ENCODE measurements at places on chromosomes 4 and X.

DNA sequence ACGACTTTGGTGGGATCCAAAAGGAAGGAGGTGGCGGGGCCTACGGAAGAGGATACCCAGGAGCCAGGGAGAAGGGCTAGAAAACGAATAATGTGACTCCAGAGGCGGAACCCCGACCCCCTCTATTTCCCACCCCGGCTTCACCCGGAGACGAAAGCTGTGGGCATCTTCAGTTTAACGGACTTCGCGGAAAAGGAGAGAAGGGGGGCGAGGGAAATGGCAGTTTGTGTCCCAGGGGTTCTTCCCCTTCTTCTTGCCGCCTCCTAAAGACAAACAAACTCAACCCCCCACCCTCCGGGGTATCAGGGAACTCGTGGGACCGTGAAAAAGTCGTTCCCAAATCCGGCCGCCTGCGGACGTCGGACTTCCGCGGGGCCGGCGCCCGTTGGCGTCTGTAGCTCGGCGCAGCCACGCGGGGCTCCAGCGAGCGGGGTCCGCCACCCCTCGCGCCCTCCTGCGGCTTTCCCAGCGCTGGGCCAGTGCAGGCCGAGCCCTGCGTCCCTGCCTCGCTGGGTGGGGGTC is 3.6 kb upstream of the LEF1 start:
- DNase-seq, result no peak

GRCh38 chrX:68989865-68990606 is 161.2 kb downstream of the EFNB1 start:
- DNase-seq, result no peak

GRCh38 chrX:106952988-106953387 is 32.8 kb downstream of the CLDN2 start:
- no peak for DNase-seq

- DNase-seq, result no peak
These were observed 11.8 kb upstream of the PGK1 start for GRCh38 chrX:78092296-78092695.

DNA sequence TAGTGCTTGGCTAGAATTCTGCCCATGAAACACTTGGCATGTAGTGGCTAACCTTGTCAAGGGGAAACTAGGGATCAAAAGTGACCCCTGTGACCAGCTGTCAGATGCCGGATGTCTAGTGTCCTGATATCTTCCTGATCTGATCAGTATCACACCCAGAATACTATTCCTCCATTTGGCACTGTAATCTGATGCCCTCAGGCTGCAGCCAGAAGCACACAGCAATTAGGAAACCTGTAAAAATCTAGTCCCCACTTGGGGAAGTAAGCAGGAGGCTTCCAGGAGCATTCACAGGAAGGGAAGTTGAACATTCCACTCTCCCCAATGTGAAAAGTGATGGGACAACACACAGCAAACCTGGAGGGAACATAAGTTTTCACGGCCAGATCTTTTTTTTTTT is 125.1 kb downstream of the HS6ST2 start:
- DNase-seq, result no peak

- DNase-seq, result no peak
These were observed 289.6 kb downstream of the CXXC4 start for GRCh38 chr4:104205116-104205515.

GRCh38 chr4:183729069-183729406 is 69.9 kb downstream of the TRAPPC11 start:
- DNase-seq, result no peak

DNA sequence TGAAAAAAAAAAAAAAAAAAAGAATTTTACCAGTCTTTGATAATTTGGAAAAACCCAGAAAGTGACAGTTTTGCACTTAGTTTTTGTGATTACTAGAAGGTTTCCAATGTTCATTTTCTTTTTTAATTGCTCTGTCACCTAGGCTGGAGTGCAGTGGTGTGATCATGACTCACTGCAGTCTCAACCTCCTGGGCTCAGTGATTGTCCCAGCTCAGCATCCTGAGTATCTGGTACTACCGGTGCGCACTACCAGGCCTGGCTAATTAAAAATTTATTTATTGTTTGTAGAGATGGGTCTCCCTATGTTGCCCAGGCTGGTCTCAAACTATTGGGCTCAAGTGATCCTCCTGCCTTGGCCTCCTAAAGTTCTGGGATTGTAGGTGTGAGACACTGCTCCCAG is 3.3 kb downstream of the NUDT9 start:
- no peak for DNase-seq

- DNase-seq, result no peak
These were observed 32.2 kb downstream of the EDNRA start for GRCh38 chr4:147513091-147513490.

GRCh38 chr4:101349801-101350064 is 2.4 kb upstream of the PPP3CA start:
- DNase-seq, result no peak

GRCh38 chr4:89298155-89298554 is 9.4 kb downstream of the GPRIN3 start:
- DNase-seq, result no peak

- DNase-seq, result no peak
These were observed 19.9 kb upstream of the SUPT20HL1 start for GRCh38 chrX:24340501-24340900.

DNA sequence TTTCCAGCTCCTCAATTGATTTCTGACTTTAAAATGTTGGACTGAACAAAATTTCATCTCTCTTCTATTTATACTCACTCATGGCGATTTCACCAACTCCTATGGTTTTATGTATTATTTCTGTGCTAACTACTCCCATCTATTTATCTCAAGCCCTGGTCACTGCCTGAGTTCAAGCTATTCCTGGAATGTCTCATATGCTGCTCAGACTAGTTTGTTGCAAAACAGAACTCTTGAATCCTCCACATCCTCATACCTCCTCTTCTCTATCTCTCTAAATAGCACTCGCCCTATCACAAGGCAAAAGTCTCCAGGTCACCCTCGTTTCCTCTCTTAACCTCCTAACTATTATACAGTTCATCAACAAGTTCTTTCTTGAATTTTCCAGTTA is 19.0 kb upstream of the DDX60 start:
- DNase-seq, result no peak

GRCh38 chrX:54074826-54075225 is 30.6 kb upstream of the PHF8 start:
- no peak for DNase-seq

- DNase-seq, result no peak
These were observed 38.7 kb upstream of the PDK3 start for GRCh38 chrX:24426340-24426913.

GRCh38 chrX:152929898-152930297 is 32.0 kb downstream of the ZNF185 start:
- no peak for DNase-seq

GRCh38 chr4:67935888-67936287 is 27.4 kb downstream of the TMPRSS11A start:
- DNase-seq, result no peak

DNA sequence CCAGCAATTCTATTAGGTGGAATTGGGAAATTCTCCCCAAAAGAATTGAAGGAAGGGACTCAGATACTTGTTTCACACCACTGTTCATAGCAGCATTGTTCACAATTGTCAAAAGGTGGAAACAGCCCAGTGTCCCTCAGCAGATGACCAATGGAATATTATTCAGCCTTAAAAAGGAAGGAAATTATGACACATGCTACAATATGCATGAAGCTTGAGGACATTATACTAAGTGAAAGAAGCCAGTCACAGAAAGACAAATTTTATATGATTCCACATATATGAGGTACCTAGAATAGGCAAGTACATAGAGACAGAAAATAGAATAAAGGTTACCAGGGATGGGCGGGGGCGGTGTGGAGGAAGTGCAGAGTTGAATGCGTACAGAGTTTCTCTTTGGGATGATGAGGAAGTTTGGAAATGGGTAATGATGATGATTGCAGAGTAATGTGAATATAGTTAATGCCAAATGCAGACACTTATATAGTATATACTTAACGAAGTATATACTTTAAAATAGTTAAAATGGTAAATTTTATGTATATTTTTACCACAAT is 29.6 kb downstream of the DOCK11 start:
- DNase-seq, result no peak

DNA sequence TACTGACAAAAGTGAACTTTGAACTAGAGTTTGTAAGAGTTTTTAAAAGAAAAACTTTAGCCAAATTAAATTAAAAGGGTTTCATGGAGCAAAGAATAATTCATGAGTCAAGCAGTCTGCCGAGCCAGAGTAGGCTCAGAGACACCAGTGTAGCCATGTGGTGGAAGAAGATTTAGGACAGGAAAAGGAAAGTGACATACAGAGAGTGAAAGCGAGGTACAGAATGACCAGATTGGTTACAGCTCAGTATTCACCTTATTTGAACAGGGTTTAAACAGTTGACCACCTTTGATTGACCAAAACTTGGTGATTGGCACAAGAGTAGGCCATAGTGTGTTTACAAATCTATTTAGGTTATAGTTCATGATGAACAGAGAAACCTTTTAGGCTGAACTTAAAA is 377.8 kb downstream of the KLHL4 start:
- DNase-seq, result no peak

- no peak for DNase-seq
These were observed 158.3 kb upstream of the SCML1 start for GRCh38 chrX:17579026-17579425.

GRCh38 chr4:173685165-173685830 is 155.3 kb upstream of the HAND2 start:
- DNase-seq, result no peak

DNA sequence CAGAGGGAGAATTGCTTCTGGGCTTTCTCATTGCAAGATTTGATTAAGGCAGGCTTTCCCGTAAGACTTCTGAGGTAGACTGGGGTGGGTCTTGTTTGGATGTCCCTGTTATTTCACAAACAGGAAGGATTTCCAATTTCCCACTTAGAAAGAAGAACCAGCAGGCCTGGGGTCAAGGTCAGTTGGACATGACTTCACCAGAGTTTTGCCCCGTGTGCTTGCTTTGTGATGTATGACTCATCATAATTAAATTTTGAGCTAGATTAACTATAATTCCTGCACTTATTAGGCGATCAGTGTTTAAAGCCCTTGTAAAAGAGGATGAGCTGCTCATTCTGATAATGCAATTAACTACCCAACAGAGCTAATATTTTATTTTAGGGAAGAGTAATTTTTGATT is 32.8 kb upstream of the ARHGAP36 start:
- DNase-seq, result no peak

DNA sequence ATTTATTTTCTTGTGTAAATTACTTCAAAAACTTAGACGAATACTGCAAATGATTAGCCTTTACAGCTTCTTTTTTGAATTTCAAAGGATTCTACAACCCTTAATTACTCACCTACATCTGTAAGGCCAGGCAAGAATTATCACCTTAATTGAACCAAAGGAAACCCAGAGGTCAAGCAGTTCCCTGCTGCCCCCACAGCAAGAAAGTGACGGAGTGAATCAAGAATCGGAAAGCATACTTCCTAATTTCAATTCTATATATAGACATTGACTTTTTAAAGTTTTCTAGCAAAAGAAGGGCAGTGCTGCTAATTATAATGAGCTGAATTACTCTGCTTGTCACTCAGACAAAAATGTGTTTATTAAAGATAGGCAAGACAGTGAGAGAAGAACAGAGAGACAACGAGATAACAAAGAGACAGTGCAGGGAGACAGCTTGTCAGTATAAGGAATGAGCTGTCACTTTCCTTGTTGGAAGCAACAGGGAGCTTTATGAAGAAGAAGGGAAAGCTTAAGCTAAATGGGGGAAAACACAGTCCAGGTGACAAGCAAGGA is 47.5 kb upstream of the SPANXN4 start:
- no peak for DNase-seq

GRCh38 chrX:136183917-136184316 is 36.6 kb downstream of the FHL1 start:
- DNase-seq, result no peak

GRCh38 chr4:97656044-97656720 is 487.1 kb downstream of the STPG2 start:
- DNase-seq, result no peak

DNA sequence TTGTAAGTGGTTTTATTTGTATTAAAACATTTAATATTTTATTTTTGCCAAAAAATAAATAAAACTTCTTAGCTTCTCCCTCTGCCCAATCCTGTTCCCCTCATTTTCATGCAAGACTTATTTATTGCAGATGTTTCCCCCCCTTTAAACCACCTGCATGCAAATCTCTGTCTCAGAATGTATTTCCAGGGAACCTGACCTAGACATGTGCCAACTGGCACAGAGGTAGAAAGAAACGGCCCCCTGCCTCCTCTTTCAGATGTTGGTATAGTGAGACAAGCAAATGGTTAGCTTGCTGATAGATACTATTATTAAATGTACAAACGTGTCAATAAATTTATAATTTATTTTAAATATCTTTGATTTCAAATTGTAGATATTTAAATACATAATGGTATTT is 47.1 kb downstream of the KLF3 start:
- DNase-seq, result no peak

GRCh38 chr4:84215217-84215616 is 283.9 kb downstream of the NKX6-1 start:
- DNase-seq, result no peak

DNA sequence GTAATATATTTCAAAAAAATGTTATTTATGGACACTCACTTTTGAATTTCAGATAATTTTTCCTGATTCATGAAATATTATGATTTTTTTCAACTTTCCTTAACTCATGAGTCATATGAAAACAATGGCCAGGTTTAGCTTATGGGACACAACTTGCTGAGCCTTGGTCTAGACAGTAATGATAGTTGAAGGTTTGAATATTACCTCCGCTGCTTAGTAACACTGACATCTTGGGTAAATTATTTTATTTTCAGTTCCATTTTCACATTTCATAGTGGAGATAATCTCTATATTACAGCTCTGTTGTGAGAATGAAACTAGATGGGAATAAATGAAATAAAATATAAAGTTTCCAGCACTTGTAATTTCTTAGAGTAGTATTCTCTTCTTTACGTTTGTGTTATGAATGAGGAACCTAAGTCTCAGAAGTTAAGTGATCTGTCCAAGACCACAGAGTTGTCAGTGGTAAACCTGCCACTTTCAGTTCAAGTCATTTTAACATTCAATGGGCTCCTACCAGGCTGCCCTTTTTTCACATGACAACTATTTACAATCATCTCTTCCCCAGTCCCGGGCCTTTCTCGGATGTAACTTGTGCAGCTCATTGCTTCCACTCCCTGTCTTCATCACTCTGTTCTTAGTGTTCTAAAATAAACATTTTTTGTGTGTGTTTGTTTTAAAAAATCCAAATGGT is 46.8 kb upstream of the GC start:
- DNase-seq, result no peak

DNA sequence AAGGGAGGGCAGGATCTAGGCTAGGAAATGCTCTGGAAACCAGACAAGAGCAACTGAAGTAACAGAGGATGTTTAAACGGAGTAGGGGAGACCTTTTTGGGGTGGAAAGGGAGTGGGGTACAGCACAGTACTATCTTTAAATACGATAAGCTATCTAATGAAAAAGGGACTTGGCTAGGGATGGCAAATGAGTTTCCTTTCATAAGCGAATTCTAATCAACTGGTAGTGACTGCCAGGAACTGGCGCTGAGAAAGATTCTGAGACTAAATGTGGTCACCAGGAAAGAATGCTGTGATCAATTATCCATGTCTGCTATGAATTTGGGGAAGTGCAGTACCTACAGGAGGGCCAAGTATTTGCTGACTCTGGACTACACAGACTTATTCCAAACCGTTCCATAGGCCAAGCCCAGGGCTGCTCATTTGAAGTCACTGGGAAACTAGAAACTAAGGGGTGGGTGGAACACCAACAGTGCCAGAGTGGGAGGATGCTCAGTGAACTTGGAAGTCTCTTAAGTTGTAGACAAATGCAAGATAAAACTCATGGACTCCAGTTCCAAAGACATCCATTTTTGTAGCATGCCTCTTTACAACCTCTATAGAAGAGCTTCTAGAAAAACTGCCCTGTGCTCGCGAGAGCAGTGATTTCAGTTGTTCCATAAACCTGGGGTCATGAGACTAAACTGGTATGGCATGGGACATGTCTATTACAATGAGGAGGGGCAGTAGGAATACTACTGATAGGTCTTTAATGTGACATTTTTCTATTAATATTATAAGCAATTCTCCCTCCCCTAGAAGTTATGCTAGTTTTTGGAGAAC is 2.0 kb downstream of the TRAPPC2 start:
- DNase-seq, result no peak
